Midbrain (tissue), 1 donor: ENCODE measurements at places on chromosomes 11 and 22.

GRCh38 chr22:40898850-40899357 is 37.0 kb upstream of the DNAJB7 start:
- peak; percentile 65 for DNase-seq

- DNase-seq: no peak
These were observed 43.1 kb downstream of the CACNG2 start for GRCh38 chr22:36660510-36660840.

GRCh38 chr11:107590460-107591377 is at the start of gene ELMOD1:
Gene ELMOD1, plus strand, starts transcription at chr11:107591147. Its CDS starts 27,043 bp downstream, at chr11:107618190.
- DNase-seq: peak; percentile 62

DNA sequence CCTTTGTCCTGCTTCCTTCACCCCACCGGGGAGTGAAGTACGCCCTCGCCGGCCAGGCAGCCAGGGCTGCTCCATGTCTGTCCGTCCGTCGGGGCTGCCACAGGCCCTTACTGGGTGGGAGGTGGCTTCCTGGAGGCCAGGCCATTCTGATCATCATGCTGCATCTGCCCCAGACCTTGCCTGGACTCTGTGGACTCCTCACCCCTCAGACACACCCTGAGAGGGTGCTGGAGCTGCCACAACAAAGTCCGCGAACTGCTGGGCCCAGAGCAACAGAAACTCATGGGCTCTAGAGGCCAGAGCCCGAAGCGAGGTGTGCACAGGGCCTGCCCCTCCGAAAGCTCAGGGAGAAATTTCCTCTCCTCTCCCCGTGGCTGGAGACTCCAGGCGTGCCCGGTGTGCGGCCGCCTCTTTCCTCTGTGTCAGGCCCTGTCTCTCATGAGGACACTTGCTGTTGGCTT is 124.2 kb downstream of the KCNQ1OT1 start:
- no peak for DNase-seq

GRCh38 chr22:37419370-37419968 is 7.8 kb downstream of the ELFN2 start:
- DNase-seq: no peak

GRCh38 chr11:8227156-8228152 is 36.2 kb downstream of the LMO1 start:
- no peak for DNase-seq

DNA sequence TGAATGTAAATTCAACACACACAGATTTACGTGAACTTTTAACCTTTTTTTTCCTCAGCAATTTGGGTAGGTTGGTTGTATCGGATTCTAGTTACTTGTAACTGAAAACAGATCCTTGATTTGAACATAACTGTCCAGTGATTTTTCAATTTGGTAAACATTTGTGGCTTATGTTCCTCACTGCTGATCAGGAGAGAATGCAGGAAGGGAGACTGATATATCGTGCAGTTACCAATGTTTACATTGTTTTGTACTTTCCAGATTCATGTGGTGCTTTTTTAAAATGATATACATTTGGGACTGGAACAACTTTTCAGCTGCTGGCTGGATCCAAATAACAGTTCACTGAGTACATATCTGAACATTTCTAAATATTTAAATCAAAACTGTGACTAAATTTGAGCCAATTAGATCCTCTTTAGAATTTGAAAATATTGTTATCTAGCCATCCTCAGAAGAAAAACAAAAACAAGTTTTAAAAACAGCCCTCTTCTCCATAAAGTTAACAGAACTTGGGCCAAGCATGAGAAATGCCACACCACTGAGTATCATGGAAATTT is 84.3 kb upstream of the MTMR2 start:
- no peak for DNase-seq

DNA sequence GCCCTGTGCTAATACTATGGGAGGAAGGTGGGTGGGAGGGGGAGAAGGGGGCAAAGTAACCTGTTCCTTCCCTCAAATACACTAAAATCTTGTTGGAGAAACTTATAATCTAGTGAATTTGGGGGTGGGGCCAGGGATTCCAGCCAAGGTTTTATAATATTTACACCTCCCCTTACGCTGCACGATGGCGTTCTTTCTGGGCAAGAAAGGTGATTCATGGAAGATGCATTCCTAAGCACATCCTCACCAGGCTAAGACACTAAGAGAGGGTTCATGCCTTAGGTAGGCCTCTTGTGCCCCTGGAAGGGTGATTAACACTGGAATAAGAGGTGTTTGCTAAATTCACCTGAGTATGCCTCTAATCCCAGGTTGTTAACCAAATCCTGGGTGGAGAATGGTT is 82.6 kb downstream of the BARX2 start:
- DNase-seq: no peak
